ENCODE measurements at places on chromosomes 4 and X.

GRCh38 chr4:119659576-119659975, 31.0 kb upstream of the PDE5A start:
- DNase-seq = no peak

DNA sequence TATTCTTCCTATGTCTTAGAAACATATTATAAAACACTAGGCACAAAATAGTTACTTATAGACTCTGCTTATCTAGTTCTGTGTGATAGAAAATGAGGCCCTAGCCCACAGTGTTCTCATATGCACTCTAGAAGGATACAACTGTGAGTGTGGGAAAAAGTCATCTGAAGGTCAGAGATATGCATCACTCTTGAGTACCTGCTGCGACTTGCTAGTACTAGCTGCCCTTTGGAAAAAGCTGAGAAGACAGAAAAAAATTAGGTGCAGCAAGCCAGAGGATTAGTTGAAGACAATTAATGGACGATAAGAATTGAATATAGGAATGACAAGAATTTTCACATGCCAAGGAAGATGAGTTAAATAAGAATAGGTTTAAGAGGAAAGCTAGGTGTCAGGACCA, 61.3 kb downstream of the MTHFD2L start:
- DNase-seq = no peak

- no peak for DNase-seq
These were observed 50.0 kb upstream of the ZNF827 start for GRCh38 chr4:145988628-145989027.

DNA sequence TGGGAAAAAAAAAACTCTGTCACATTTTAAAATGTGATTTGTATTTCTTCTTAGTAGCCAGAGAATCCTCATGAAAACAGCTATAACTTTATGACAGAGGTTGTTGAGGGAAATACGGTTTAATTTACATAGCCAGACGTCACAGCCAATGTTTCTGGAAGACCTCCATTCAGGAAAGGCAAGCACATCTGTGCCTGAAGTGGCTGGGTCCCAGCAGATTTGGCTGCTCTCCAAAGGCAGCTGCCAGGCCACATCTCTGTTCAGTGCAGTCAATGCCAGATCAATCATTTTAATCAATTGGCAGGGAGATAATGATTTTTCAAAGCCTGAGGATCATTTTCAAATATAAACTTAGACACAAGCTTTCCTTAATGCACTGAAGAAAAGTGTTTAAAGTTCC, 86.5 kb upstream of the ZIC3 start:
- no peak for DNase-seq

- no peak for DNase-seq
These were observed 123.5 kb upstream of the EMCN start for GRCh38 chr4:100641336-100641735.

DNA sequence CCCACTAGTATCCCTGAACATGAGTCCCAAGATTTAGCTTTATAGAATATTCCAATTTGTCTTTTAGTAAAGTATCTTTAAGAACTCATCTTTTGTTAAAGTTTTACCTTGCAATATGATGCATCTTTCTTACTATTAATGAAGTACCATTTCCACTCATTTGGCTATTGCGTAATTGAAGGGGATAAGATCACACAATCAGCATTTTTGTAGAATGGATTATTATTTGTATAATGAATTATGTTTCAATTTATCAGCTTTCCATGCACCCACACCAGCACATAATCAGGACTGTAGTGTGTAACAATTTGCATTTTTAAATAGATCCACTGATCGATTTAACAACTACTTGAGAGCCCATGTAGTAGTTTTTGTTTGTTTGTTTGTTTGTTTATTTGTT, 1364.9 kb upstream of the IGFBP7 start:
- no peak for DNase-seq

DNA sequence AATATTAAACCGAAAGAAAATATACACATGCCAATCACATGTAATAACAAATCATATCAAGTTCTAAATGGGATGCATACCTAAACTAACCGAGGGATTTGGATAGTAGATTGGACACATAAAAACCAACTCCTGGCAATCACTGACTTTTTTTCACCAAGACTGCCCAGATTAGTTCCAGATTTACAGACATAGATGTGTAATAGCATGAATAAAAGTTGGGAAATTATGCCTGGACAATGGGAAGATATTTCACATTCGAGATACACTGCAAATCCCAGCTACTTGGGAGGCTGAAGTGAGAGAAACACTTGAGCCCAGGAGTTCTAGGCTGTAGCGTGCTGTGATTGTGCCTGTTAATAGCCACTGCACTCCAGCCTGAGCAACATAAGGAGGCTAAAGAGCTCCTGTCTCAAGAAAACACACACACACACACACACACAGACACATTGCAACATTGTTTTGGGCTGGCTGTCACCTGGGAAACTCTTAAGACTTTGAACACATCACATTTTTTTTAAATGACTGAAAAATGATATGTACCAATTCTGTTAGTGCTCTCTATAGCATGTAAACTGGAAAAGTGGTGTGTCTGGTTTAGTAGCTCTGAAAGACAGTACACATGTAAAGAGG, 5.7 kb downstream of the RAB40A start:
- no peak for DNase-seq

GRCh38 chr4:127586922-127587571, 45.7 kb upstream of the INTU start:
- peak; percentile 7 for DNase-seq

- DNase-seq = no peak
These were observed 521.9 kb upstream of the BOD1L1 start for GRCh38 chr4:14149176-14150053.

GRCh38 chrX:386239-386767, 404 bp downstream of the PPP2R3B start:
- DNase-seq = peak; percentile 57

GRCh38 chrX:66022632-66023384, 17.1 kb downstream of the VSIG4 start:
- DNase-seq = no peak

- no peak for DNase-seq
These were observed 40.6 kb upstream of the CYP2U1 start for GRCh38 chr4:107890779-107891178.

GRCh38 chrX:113644426-113644825, 803.8 kb upstream of the AMOT start:
- DNase-seq = no peak

GRCh38 chr4:98945297-98945850, 16.4 kb upstream of the EIF4E start:
- no peak for DNase-seq

- no peak for DNase-seq
These were observed 7.8 kb downstream of the HMGB3 start for GRCh38 chrX:150990910-150991309.

GRCh38 chrX:68684919-68685304, 37.4 kb downstream of the STARD8 start:
- no peak for DNase-seq

- DNase-seq = no peak
These were observed 127.1 kb downstream of the SHROOM3 start for GRCh38 chr4:76562161-76562560.

- DNase-seq = no peak
These were observed 135.6 kb downstream of the CHIC2 start for GRCh38 chr4:53928825-53929224.

DNA sequence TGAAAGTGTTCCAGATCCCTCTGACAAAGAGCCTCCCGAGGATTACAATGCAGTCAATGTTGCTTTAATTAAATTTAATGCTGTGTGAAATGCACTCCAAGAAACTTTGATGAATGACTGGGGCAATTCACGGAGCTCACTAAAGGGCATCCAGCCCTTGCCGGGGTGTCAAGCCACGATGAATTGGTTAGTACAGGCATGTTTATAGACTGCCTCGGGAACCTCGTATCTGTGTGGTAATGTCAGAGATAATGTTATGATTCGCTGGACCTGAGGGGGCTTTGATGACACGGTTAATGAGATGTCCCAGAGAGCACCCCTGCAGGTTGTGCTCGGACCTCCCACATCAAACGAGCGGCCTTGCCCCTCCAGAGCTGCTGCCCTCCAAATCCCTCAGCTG, 428.8 kb downstream of the NKX6-1 start:
- no peak for DNase-seq

- DNase-seq = no peak
These were observed 23.0 kb upstream of the MSANTD1 start for GRCh38 chr4:3225936-3226335.

GRCh38 chr4:74428276-74428675, 16.7 kb upstream of the AREG start:
- DNase-seq = no peak

DNA sequence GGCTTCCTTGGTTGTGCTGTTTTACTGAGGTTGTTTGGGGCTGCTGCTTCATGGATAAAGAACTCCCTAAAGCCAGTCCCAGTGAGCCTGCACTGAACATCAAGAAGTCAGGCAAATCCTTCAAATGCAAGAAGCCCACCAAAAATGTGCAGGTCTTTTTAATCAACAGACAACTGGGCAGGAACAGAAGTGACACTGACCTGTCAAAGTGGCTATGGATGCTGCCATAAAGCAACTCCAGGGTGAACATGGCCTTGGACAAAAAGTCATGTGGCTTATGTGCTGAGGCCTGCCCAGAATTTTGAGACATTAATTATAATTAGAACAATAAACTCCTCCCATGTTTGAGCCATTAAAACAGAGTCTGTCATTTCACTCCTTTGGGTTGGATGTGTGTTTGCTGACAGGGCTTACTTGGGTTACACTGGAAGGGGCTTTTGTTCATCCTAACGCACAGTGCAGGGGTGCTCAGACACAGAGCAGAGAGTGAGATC, at the start of gene ETDC:
TSS of gene ETDC (plus strand) at position 51 of the 494 bp plus-strand sequence. CDS start at position 51, 0 bp downstream.
- no peak for DNase-seq

DNA sequence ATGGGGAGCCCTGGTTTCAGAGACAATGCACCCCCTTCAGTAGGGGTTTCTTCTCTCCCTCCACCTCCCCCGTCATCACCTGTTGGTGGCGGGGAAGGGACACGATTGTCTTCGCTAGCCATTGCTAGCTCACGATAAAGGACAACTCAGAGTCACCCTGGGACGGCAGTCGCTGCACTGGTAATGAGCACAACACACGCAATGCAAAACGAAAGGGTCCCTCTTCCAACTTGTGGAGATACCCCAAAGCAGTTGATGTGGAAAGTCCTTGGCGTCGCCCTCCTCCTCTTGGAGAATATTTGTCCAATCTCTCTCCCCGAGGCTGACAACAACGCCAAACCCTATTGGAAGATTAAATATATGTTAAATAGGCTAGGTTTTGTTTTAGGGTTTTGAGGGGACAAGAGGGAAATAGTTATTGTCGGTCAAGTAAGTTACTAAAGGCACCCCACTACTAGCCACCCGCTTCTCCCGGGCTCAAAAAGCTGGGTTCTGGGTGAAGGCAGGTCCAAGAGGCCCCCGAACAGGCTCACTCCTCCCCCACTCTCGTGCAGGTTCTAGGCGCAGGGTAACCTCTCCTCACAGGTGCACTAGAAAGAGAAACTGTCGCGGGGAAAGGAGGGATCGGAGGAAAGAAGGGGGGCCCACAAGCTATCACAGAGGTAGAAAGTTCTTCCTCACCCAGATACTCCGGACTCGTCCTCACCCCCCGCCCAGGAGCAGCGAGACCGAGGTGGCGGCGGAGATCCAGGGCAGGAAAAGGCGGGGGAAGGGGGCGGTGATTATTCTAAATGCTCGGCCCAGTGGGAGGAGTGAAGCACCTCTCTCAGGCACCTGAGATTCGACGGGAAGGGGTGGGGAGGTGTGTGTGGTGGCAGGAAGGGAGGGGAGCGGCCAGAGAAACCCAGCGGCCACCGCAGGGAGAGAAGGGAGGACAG, at the start of gene LRBA:
TSS of gene LRBA (minus strand) at position 764 of the 938 bp plus-strand sequence. CDS start at position 122, 642 bp downstream.
- DNase-seq = peak; percentile 88

- DNase-seq = no peak
These were observed 4.7 kb upstream of the RENBP start for GRCh38 chrX:153948847-153949805.

GRCh38 chr4:26424838-26425237, 65.4 kb downstream of the CCKAR start:
- no peak for DNase-seq

GRCh38 chrX:48196745-48197201, at the start of gene SSX5:
TSS of gene SSX5 (minus strand) at chrX:48196795. CDS start at chrX:48195358, 1,437 bp downstream.
- DNase-seq = peak; percentile 1

DNA sequence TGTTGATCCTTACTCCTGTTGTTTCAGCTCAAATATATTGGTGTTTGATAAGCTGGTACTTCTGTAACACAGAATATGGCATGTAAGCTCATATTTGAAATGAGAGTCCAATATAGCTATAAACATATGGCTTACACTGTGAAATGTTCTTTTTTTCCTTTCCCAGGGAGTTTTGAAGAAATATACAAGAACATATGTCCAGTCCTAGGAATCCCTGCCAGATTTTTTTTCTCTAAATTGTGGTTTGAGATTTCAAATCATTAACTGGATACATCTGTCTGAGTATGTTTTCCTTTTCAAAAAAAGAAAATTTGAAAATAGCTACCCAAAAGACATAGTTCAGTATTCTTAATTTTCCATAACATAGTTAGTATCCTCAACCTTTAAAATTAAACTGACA, 60.2 kb downstream of the HMGB2 start:
- DNase-seq = no peak

GRCh38 chr4:80180743-80181142, 16.6 kb upstream of the PRDM8 start:
- no peak for DNase-seq

DNA sequence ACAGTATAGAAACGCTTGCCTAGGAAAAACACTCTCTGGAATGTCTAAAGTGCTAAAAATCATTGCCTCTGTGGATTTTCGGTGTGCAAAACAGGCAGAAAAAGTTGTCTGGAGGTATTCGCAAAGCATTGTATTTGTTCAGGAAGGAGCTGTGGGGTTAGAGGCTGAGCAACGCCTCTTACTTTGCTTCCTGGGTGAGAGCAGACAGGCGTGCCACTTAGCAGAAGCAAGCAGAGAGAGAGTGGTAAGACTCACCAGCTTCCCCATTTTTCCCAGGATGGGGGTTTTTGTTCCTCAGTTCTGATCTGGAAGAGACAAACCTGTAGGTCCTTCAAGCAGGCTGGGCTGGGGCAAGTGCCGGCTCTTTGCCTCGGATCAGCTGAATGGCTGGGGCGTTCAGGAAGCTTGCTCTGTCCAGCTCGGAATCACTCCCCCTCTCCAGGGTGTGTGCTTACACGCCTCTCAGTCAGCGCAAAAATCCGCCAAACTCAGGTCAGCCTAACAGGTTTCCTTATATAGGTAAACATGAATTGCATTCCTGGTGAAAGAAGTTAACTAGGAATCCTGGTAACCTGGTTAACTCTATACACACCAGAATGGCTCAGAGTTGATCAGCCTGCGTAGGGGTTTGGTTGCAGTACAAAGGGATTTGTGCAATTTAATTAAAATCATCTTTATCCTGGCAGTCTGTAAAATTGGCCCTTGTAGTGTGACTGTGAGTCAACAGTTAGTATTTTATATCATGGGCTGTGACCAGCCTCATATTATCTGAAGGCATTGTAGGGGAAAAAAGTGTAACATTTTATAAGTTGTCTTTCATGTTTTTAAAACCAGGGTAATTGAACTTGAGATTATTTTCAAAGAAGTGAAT, 213.1 kb upstream of the MID1 start:
- no peak for DNase-seq

GRCh38 chr4:15963576-15963975, 601 bp upstream of the FGFBP2 start:
- peak; percentile 71 for DNase-seq

- peak; percentile 14 for DNase-seq
These were observed 60.8 kb downstream of the AWAT2 start for GRCh38 chrX:69988955-69989394.

Measured in activated CD4-positive, alpha-beta T cell treated with anti-CD3 and anti-CD28 coated beads for 48 hours (primary cell).